HEK293T (cell line): ENCODE measurements at places on chromosomes 4 and X.

DNA sequence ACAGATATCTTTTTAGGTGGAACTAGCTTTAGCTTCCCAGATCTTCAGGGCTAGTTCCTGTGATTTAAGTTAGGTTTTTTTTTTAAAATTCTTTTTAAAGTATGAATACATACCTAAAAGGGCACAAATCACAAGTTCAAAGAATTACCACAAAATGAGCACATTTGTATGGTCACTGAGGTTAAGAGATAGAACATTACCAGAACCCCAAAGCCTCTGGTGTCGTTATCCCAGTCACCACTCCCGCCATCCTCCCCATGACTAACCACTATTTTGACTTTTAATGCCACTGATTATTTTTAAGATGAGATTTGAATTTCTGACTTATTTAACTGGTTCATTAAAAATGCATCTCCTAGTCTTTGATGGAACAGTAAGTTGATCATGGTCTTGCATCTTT is 5.4 kb downstream of the PGK1 start:
- no peak for DNase-seq

GRCh38 chr4:105189855-105190650 is 43.4 kb downstream of the TET2 start:
- DNase-seq = no peak

DNA sequence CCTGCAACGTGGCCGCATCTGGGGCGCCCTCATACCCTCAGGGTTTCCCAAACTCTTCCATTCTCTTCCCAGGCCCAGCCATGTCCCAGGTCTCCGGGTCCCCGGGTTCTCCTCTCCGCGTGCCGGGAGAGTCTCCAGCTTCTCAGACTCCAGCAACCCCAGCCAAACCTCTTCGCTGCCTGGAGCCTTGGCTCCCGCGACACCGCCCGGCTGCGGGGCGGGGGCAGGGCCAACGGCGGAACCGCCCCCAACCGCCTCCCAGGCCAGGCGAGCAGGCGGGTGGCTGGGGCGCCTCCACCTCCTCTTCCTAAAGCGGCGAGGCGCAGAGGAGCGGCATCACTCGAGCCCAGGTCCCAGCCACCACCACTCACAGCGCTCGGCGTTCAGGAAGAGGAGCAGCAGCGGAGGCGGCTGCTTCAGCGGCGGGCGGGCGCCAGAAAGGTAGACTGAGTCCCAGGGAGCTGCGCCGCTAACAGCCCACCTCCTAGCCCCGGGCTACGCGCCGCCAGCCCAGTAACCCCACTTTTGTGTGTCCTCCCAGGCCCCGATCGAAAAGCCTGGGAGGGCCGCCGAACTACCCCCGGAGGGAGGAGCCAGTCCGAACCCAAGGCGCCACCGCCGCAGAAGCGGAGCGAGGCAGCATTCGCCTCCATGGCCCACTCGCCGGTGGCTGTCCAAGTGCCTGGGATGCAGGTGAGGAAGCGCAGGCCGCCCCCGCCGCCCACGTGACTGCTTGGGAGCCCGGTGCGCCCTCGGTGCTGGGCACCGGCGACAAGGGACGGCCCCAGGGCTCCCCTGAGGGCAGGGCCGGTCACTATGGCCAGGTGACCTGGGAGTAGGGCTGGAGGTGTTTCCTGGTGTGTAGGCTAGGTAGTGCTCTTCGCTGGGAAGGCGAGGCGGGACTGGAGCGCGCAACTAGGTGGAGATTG is at the start of gene STK26:
Gene STK26, plus strand, starts transcription at position 336 of the 929 bp plus-strand sequence. Its CDS starts 316 bp downstream, at position 652.
- peak; percentile 83 for DNase-seq

DNA sequence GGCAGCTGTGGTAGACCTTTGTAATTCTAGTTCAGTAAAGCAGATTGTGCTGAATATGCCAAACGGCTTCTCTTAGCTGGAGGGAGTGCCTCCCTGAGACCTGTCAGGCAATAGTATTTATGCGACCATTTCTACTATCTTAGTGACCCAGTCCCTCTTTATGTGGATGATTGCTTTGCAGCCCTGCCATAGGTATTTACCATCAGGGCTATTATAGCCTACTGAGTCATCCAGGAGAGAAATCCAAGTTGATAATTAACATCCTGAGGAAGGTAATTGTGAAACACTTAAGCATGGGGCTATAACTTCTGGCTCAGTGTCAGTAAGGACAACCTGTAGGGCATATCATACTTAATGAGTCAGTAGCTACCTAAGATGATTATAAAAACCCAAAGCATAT is 103.9 kb upstream of the MAOA start:
- no peak for DNase-seq

DNA sequence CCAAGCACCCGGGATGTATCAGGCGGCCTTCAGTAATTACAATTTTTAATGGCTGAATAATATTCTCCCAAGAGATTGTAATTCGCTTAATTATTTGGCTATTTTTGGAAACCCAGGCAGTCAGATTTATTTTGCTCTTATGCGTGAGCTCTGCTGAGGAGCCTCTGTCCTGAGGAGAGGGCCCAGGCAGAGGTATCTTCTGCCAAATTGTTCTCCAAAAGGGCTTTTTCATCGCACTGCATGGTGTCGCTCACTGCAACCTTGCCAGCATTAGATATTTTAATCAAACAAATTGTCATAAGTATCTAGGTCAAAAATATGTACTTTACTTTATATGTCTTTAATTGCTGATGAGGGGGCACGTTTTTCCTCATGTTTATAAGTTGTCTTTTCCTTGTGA is 5.8 kb downstream of the ATP2B3 start:
- no peak for DNase-seq

DNA sequence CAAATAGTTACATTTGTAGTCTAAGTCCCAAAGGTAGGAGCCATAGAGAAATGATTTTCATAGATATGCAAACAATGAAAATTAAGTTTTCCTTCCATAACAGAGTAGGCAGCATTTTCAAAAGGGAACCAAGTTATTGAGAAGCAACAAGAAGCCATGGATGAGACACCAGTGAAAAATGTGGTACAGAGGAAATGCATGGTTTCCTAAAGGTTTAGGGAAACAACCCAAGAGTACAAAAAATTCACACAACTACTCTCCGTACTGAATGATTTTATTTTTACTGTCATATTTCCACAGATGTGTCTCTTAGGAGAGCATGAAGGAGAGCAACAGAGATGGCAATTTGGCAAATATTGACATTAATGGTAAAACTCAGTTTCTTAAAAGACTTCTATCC is 1408.9 kb upstream of the PCDH7 start:
- no peak for DNase-seq

- no peak for DNase-seq
Measured at GRCh38 chr4:87399954-87400353, 9.0 kb upstream of the HSD17B11 start.

DNA sequence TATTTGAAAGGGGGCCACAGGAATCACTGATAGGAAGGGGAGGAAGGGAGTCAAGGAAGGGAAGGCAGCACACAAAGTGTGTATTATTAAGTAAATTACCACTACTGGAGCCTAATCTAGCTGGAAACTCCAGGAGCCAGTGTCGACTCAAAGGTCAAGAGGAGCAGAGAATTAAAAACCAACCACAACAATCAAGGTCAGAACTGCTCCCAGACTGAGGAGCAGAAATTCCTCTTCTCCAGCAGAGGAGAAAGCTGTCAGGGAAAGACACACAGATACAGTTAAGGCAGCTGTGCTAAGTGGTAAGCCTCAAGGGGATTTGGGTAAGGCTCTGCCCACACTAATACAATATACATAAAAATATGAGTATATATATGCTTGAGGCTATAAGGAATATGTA is 87.5 kb upstream of the PTPN13 start:
- DNase-seq = no peak

DNA sequence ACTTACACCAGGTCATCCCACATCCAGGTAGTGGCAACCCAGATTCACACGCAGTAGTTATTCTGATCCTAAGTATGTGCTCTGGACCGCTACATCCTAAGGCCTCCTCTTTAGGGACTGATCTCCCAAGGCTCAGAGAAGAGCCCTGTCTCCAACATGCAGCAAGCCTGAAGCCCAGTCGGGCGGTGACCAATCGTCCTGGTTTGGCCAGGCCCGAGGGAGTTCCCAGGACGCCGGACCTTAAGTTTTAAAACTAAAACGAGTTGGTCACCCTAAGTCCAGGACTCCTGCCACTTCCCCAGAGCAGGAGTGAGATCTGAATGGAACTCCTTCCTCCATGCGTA is 385 bp downstream of the LYAR start:
- DNase-seq = no peak

- no peak for DNase-seq
Measured at GRCh38 chr4:145904413-145905177, 34.0 kb downstream of the ZNF827 start.

- DNase-seq = no peak
Measured at GRCh38 chr4:125501090-125501489, 186.3 kb downstream of the FAT4 start.

GRCh38 chr4:187302457-187303150 is 578.9 kb upstream of the FAT1 start:
- no peak for DNase-seq

- no peak for DNase-seq
Measured at GRCh38 chrX:106286053-106286650, 118.0 kb downstream of the PWWP3B start.

- no peak for DNase-seq
Measured at GRCh38 chrX:18220786-18221185, at the start of gene BEND2. Gene BEND2, minus strand, starts transcription at chrX:18220886. Its CDS starts 136 bp downstream, at chrX:18220750.

GRCh38 chrX:13511944-13512330 is 57.5 kb upstream of the EGFL6 start:
- no peak for DNase-seq
